NCI-H187 treated with DMSO at 0.1 percent for 48 hours (cell line): ENCODE measurements at places on chromosomes 3 and 15.

DNA sequence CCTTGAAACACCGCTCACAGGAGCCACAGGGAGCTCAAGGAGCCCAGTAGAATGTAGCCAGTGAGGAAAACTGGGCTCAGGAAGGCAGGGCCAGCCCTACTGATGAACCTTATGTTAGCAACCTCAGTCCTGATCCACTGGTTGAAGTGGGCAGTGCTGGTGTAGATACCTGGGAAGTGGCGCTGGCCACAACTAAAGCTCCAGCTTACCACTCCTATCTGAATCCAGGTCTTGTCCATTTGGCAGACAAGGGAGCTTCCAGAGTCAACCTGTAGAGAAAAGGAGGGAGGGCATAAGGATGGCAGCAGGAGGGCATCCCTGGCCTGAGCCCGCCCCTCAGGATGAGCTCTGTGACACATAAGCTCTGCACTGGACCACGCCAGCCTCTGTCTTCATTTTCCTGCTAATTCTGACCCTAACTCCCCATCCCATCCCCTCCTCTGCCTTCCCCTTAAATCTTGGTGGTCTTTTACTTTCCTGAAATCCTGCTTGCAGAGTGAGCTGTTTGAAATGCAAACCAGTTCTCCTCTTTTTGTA lies 2.1 kb upstream of the PRSS50 start:
- DNase-seq: no peak

DNA sequence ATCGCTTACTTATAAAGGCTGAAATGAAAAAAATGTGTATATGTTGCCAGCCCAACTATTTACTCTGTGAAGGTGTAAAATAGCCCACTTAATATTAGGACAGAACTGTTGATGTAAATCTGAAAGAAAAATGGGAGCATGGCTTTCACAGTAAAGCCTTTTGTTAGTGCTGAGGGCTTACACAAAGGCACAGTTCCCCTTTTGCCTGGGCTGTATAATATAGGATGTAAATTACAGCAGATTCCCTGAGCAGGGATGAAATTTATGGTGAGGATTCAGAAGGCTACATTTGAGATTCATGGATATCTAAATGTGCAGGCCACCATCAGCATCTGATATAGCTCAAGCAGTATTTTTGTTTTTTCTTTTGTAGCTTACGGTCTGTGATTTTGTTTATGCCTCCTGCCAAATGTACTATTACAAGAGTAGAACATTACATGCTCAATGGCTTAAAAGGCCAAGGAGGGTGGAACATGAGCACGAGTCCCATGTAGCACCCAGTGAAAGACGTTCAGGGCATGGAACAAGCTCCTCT lies 109.1 kb upstream of the ATP10A start:
- DNase-seq: no peak

GRCh38 chr15:70151462-70151861 lies 53.7 kb upstream of the TLE3 start:
- no peak for DNase-seq

- DNase-seq: no peak
Observed at GRCh38 chr3:48859206-48859605, 11.5 kb upstream of the PRKAR2A start.

DNA sequence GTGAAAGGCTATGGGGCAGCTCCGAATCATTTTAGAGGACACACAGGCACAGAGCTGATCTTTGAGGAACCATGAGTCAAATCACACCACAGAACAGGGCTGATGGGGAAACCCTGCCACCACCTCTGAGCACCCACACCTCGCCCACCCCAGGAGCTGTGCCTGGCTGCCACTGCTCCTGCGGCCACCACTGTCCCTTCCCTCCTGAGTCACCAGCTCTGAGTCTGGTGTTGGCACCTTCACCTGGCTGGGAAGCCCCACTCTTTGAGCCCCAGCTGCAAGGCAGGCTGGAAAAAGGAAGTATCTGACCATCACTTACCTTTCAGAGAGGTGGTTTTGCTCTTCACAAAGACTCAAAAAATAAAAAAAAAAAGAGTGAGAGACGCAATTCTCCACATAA lies 63.6 kb upstream of the MEF2A start:
- DNase-seq: no peak

DNA sequence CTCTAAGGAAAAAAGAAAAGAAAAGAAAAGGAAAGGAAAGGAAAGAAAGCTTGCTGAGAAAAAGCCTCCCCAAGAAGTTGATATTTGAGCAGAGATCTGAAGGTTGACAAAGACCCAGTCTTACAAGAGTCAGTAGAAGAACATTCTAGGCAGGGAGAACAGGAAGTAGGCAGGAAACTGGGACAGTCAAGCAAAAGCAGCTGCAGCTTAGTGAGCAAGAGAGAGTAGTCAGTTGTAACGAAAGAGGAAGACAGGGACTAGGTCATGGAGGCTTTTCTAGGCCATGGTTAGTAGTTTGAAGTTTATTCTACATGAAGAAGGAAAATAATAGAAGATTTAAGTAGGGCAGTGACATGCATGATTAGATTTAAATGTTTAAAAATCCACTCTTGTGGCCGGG lies 31.8 kb upstream of the KLHL6 start:
- DNase-seq: no peak

- DNase-seq: no peak
Observed at GRCh38 chr3:159779883-159780282, 208.8 kb upstream of the IL12A start.

DNA sequence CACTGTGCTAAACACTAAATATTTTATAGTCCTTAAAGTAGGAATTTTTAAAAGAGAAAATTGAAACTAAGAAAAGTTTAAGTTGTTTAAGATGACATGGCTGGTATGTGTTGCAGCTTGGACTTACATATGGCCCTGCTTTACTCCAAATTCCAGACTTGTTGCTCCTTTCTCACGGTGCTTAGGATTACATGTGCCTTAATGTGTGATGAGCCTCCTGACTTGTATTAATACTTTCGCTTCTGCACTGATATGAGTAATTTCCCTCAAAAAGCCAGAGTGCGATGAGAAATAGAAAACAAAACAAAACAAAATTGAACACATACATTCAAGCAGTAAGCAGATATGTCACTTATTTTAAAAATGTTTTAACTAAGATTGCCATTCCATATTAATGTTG lies 250.2 kb downstream of the VGLL3 start:
- no peak for DNase-seq

- no peak for DNase-seq
Observed at GRCh38 chr15:28113394-28114113, 14.4 kb upstream of the OCA2 start.

DNA sequence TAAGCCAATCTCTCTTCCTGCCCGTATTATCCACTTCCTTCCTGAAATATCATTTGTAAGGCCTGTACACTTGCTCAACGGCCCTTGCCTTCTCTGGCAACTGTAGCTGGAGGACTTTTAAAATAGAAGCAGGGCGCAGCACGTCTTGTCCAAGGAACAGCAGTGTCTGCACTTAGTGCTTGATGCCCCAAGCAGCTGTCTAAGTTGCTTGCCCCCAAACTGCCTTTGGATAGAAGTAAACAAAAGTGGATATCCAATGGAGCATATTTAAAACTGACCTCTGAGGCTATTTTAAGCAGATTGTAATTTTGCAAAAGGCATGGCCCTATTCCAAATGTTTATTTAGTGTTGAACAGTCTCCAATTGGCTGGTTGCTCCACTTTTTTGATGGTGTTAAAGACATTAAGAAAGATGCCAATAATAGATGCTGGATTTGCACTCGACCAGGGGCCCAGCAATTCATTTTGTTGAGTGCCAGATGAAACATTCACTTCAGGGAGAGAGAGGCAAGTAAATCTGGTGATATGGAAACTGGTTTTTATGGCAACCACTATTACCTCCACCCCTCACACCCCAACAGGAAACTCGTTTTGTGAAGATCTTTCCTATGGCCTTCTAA lies 526.8 kb upstream of the TBL1XR1 start:
- DNase-seq: no peak

DNA sequence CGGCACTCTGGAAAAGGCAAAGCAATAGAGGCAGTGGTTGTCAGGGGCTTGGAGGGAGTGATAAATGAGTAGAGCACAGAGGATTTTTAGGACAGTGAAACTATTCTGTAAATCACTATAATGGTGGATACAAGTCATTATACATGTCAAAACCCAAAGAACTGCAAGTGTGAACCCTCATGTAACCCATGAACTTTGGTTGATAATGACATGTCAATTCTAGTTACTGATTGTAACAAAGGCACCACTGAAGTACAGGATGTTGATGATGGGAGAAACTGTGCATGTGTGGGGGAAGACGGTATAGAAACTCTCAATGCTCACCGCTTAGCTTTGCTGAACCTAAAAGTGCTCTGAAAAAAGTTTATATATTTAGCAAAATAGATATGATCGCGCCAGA lies 36.0 kb downstream of the BTLA start:
- DNase-seq: no peak

DNA sequence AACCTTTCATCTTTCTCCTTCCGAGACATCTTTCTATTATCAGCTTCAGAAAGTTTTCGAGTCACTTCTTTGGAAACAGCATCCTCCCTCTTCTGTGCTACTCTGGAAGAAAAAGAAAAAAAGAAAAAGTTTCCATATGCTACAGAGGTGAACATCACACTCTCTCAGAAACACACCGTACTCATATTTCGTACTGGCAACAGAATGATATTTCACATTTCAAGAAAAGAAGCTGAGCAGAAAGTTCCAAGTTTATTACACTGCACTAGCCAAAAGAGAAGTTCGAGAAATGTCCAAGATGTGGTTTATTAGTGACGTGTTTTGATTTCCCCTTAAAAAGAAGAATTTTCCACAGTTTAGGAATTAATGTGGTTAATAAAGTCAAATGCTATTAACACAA lies 6.0 kb downstream of the SSR3 start:
- DNase-seq: no peak

DNA sequence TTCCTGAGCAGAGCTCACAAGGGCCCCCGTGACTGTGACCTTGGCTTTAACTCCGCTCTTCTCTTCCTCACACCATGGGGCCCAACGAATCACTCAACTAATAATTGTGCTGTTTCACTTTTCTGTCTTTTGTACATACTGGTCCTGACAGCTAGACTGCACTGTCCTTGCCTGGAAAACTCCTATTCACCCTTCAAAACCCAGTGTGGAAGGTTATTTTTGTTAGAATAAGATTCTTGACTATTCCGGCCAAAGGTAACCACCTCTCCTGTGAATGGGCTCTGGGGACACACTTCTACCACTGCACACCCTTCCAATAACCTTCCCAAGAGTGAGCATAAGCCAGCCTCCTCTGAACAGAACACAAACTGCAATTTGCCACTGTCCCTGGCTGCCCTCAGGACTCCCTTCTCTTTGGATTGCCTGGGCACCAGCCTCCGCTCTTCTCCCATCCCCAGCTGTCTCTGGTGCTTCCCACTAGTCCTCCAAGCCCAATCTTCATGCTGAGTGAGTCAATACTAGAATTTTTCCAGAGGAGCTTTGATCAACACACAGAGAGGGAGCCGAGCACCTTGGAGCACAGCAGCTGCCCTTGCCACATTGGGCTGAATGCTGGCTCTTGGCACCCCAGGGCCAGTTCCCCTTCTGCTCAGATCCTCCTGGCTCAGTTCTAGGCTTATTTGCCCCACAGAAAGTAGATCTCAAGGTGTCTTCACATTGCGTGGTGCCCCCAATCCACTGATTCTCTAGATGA lies 2.1 kb downstream of the SCN5A start:
- no peak for DNase-seq

GRCh38 chr3:18007980-18008379 lies 265.5 kb upstream of the TBC1D5 start:
- DNase-seq: no peak

DNA sequence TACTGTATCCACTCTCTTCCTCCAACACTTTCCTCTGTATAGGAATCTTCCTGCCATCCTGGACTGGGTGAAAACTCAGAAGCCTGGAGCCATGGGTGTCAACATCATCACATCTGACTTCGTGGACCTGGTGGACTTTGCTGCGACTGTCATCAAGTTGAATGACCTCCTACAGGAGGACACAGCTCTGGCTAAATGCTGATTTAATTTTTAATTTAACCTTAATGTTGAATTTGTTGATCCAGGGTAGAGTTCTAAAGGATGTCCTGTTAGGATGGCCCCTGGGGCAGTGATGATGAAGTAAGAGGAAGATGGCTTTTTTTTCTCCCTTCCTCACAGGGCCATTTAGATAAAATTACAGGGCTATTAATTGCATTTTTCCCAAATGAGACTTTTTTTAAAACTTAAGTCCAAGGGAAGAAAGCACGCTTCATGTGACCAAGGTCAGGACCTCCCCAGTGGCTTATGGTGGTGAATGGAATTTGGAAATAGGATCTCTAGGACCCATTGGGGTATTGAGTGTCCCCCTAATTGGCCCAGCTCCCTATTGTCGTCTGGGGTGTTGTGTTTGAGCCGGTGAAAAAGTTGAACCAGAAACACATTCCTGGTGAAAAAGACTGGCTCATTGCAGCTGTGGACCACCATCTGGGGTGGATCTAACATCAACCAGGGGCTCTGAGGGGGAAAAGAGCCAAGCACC lies 125.7 kb upstream of the ZBED2 start:
- no peak for DNase-seq

- DNase-seq: no peak
Observed at GRCh38 chr3:183497313-183497712, 58.2 kb downstream of the KLHL6 start.

- DNase-seq: peak; percentile 16
Observed at GRCh38 chr15:68229386-68230156, at the start of gene CLN6. Gene CLN6 (minus strand): TSS chr15:68229728. CDS start chr15:68229584, 144 bp downstream.

- peak; percentile 2 for DNase-seq
Observed at GRCh38 chr3:47416041-47416440, 35.2 kb downstream of the PTPN23 start.

GRCh38 chr3:150252462-150252861 lies 155.6 kb upstream of the TSC22D2 start:
- no peak for DNase-seq

- DNase-seq: no peak
Observed at GRCh38 chr15:59273234-59273633, 66.6 kb downstream of the LDHAL6B start.

DNA sequence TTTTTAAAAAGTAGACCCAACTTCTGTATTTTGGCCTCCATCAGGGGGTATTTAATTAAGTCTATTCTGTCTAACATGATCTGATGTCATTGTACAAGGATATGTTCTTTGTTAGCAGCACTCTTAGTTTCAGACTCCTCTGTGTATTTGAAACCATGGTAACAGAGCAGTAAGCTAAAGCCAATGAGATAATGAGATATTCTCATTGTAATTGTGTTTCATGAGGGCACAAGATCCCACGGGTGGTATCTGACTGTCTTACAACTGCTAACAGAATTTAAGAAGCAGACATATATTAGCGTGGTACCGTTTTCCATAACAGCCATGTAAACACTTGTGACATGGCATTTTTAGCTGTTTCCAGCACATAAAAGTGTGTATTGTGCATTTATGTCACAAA lies 251.2 kb upstream of the VEPH1 start:
- no peak for DNase-seq

DNA sequence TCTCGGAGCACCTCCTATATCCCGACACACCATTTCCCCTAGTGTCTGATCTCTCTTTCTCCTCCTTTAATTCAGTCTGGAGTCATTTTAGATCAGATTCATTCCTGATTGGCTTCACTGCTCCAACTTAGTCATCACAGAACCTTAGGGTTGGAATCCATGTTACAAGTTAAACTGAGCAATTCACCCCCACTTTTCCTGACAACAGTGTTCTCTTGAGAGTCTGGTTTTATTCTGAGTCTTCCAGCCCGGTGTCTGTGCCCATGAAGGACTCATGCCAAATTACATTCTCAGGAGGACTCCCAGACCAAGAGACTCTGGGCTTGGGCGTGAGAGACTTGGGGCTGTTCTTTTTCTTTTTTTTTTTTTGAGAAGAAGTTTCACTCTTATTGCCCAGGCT lies 57.5 kb downstream of the LPP start:
- DNase-seq: no peak
